Stimulated activated CD8-positive, alpha-beta memory T cell treated with anti-CD3 and anti-CD28 coated beads, Interleukin-2, amount 100 ng/mL, for 1 hour (primary cell): ENCODE measurements at places on chromosomes 3 and 15.

DNA sequence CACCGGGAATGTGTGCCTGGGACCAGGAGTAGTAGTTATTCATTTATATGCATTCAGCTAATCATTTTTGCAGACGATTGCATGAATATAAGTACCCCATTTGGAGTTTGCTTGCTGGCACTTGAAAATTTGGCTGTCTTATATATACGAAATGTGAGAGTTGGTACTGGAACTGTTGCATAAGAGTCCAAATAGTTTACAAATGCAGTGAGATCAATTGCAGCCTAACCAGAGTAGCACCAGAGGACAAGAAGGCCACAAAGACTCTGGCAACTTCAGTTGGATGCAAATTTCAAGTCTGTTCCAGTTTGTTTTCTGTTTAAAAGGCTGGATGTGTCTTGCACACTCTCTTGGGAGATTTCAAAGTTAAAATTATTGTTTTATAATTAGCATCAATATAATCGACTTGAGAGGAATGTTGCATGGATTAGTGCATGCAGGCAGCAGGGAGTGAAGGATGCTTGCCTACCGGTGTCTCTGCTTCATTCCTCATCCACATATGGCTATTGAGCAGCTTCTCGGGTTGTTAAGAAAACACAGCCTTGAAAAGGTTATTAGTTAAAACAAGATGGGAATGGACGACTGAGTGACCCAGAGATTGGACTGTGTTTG is 213.0 kb downstream of the PTPRG start:
- DNase-seq = no peak

DNA sequence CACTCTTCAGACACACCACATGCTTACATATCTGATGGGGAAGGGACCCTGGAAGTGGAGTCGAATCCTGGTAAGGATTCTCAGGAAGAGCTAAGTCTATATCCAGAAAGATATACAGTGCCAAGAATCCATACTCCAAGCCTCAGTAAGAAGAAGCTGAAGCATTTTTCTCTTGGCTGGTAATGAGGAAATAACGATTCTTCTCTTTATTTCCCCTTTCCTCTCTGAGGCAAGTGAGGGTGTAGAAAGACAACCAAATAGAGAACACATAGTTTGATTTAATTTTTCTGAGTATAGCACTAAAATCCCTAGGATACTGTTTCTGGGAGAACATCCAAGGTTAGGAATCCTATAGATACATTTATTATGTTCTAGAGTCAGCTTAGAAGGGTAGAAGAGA is 857.3 kb downstream of the TUSC7 start:
- DNase-seq = no peak

DNA sequence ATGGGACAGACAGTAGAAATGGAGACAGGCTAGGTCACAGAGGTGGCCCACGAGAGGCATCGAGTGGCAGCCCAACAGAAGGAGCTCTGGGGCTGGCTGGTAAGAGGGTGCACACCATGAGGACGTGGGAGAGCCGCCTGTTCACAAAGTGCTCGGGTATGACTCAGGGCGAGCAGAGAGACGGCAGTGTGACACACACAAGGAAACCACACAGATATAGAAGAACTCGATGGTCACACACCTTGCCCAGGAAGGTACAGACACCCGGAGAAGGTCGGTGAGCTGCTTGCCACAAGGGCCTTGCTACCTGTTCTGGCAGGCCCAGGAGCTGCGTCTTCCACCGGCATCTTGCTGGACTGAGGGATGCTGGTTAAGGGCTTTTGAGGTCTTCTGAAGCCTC is 50.2 kb downstream of the CA12 start:
- DNase-seq = no peak

- no peak for DNase-seq
These were observed 117.3 kb upstream of the PLXND1 start for GRCh38 chr3:129723558-129724324.

- DNase-seq = no peak
These were observed 61.3 kb downstream of the UACA start for GRCh38 chr15:70701891-70702568.
